AG08395 (cell line): ENCODE measurements at places on chromosomes 13 and 19.

GRCh38 chr13:107301724-107302374 lies 733.9 kb upstream of the ARGLU1 start:
- no peak for DNase-seq

GRCh38 chr13:98524391-98524790 lies 52.5 kb downstream of the STK24 start:
- DNase-seq = no peak

- no peak for DNase-seq
These were observed 177.6 kb downstream of the SHISA2 start for GRCh38 chr13:25874064-25874737.

DNA sequence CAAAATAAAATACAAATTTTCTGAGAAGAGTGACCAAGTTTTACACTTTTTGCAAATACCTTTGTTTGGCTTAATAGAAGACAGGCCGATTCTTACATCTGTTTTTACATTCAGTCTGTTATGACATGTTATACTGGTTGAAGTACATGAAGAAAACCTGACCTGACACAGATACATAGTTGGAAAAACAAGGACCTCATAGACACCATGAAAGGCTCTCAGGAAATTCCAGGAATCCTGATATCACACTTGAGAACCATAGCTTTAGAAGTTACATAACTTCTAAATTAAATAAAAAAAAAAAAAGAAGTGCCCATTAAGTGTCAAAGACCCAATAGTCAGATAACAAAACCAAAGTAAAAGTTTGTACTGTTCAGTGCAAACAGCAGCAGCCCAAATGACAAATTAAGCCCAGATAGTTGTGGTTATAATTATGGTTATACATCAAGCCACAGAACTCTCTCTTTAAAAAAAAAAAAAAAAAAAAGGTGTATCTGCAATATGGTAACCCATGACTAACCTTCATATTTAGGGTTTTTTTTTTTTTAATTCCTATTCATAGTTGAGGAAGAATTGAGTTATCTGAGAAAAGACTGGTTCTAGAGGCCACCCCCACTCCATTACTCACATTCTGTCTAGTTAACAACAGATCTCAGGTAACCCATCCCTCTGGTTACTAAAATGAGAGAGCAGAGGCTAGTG lies 19.8 kb downstream of the RBM26 start:
- DNase-seq = no peak

- no peak for DNase-seq
These were observed 92.0 kb upstream of the SPATA13 start for GRCh38 chr13:24068472-24068871.

- DNase-seq = no peak
These were observed 56.5 kb downstream of the ARHGEF7 start for GRCh38 chr13:111171629-111172028.

GRCh38 chr19:54029930-54030490 lies 33.7 kb downstream of the VSTM1 start:
- DNase-seq = peak; percentile 70

DNA sequence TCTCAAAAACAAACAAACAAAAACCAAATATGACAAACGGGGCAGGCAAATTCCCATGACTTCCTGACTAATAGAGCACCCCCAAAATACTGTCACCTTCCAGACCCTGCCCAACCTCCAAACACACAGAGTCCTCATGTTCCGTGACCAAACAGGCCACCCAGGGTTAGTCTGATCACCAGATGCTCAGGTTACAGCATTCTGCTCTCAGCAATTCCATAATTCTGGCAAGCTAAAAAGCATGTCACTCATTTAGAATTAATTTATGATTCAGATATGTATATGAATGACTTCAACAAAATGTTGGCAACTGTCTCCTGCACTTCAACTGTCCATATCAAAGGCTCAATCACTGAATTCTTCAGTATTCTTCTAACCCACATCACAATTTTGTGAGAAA lies 52.4 kb downstream of the ZIC5 start:
- no peak for DNase-seq

GRCh38 chr19:56350416-56351045 lies 35.9 kb upstream of the ZSCAN5A start:
- DNase-seq = peak; percentile 31

DNA sequence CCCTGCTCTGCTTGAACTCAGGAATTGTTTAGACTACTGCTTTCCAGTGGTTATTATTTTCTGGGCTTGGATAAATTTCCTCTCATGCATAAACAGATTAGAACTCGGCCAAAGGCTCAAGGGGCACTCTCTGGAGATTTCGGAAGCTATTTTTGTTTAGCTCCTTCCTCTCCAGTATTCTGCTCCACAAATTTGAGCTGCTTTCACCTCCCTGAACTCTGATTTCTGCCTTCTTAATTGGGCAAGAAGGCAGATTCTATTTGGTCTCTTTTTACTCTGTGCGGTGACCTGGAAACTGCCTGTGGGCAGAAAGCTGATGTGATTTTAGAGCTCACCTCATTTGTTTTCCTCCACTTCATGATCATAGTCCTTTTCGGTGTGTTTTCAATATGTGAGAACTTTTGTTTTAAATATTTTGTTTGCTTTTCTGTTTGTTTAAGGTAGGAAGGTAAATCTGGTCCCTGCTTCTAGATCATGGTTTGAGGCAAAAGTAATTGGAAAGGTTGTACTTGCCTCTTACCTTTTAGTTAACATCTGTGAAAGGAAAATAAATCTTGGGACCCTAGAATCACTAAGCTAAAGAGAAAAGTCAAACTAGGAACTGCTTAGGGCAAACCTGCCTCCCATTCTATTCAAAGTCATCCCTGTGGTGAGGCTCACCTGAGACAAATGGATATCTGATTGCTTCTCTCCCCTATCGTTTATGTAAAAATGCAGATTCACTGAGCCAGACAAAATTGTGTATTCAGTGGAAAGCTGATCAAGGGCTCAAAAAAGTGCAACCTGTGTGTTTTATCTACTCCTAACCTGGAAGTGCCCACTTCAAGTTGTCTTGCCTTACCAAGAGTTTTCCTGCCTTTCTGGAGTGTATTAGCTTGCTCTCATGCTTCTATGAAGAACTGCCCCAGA lies 714.7 kb upstream of the PCDH20 start:
- DNase-seq = no peak

DNA sequence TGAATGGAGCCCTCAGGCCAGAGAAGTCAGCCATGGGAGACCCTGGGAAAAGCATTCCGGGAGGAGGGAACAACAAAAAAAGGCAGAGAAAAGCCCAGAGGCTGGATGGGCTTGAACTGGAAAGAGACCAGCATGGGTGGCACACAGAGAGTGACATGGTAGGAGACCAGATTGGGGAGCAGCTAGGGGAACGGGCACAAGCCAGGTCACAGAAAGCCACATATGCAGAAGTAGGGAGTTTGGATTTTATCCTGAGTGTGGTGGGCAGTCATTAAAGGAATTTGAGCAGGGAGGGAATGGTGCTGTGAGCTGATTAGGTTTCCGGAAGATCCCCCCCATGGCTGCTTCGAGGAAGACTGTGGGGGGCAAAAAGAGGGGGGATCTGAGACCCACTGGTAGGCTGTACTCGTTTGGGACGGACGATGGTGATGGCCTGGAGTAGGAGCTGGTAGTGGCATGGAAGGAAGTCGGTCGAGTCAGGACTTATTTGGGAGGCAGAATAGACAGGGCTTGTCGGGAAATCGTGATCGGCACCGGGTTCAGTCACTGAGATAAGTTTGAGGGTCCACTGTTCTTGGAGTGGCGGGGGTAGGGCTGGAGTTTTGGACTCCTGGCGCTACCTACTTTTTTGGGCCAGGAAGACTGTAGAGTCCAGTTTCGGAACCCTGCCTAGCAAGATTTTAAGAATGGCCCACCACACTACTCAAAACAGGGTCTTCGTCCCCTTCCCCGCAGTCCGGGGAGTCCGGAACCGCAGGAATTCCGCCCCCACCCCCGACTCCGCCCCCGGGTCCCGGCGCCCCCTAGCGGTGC lies 949 bp downstream of the SERTAD1 start:
- DNase-seq = no peak

- DNase-seq = peak; percentile 53
These were observed 78.7 kb downstream of the ZNF536 start for GRCh38 chr19:30450835-30451321.

GRCh38 chr13:48585456-48585840 lies 52.6 kb upstream of the RCBTB2 start:
- DNase-seq = peak; percentile 28

DNA sequence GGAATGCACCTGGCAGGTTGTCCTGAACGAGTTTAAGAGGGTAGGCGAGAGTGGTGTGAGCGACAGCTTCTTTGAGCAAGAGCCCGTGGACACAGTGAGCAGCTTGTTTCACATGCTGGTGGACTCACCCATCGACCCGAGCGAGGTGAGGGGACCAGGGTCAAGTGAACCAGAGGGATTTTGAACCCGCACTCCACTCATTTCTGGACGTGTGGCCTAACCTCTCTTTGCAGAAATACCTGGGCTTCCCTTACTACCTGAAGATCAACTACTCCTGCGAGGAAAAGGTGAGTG lies 1.7 kb downstream of the CATSPERG start:
- no peak for DNase-seq

DNA sequence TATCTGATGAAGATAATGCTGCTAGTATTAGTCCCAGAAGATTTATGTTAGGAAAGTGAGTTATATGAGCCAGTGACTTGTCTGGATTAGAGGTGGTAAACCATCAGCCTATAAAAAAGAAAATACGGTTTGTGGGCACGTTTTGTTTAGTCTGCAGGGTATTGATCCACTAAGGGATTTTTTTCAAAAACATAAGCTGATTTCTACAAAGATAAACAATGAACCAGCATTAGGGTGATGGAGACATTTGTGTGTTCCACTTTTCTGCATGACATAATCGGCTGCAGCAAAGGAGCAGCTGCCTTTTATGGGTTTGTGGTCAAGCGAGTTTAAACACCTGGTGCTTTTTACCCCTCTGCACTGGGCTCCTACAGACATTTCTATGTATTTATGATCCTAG lies 836.4 kb upstream of the GPC6 start:
- no peak for DNase-seq

DNA sequence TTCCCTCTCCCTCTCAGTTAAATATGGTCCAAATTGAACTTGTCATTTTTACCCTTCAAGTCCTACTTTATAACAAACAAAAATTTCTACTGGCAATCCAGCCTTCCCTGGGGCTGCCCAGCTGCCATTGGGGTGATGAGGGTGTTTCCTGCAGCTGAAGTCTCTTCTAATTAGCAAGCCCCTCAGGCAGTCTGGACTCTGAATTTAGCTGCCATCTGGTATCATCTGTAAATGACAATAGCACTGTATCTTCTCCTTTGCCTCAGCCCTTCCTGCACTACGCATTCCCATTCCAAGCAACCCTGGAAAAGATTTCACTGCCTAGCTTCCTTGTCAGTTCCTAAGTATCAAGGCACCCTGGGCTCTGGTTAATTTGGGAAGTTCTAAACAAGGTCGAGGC lies 331.1 kb upstream of the KLF12 start:
- no peak for DNase-seq

DNA sequence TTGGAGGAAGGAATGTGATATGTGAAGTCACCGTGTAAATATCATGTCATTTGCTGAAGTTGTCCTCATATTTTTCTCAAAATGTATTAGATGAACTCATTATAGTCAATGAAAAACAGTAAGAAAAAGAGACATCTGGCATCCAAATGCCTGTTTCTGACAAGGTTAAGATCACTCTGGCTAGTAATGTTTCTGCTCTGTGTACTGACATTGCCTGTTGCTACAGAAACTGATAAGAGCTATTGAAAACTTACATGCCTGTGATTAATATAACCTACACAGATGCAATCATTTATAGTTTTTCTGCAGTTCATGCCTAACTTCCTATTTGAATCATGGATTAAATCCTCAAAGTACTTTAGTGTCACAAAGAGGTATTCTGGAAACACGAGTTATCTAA lies 249.8 kb downstream of the NBEA start:
- DNase-seq = no peak

GRCh38 chr19:3119693-3120380 lies 16.0 kb upstream of the GNA15 start:
- DNase-seq = no peak

DNA sequence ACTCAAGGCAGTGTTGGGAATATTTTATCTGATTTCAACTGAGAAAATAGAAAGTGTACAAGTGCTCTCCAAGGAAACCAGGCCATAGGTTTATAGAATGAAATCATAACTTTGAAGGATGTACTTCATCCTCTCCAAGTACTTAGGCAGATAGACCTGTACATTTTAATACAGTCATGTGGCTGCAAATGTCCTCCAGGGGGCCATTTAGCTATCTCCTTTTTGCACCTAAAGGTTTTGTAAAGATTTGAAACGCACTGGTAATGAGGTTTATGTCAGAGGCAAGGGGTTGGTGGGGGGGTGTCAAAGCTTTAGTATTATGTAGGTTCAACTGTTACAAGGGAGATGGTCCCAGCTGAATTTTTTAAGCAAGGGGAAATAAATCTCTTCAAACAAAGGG lies 364.4 kb downstream of the DCT start:
- no peak for DNase-seq

- DNase-seq = no peak
These were observed 650.8 kb upstream of the PCDH9 start for GRCh38 chr13:67880916-67881315.

- DNase-seq = no peak
These were observed 145.7 kb downstream of the MIPEP start for GRCh38 chr13:23743278-23744076.

- no peak for DNase-seq
These were observed 184.8 kb downstream of the KDM4B start for GRCh38 chr19:5153601-5154128.
